NCI-H1436 treated with DMSO at 0.1 percent for 48 hours (cell line): ENCODE measurements at places on chromosomes 1 and 21.

GRCh38 chr1:232333419-232333767 lies 296.5 kb downstream of the SIPA1L2 start:
- DNase-seq: no peak

- no peak for DNase-seq
These were observed 2.1 kb upstream of the ANKRD65 start for GRCh38 chr1:1423245-1423597.

DNA sequence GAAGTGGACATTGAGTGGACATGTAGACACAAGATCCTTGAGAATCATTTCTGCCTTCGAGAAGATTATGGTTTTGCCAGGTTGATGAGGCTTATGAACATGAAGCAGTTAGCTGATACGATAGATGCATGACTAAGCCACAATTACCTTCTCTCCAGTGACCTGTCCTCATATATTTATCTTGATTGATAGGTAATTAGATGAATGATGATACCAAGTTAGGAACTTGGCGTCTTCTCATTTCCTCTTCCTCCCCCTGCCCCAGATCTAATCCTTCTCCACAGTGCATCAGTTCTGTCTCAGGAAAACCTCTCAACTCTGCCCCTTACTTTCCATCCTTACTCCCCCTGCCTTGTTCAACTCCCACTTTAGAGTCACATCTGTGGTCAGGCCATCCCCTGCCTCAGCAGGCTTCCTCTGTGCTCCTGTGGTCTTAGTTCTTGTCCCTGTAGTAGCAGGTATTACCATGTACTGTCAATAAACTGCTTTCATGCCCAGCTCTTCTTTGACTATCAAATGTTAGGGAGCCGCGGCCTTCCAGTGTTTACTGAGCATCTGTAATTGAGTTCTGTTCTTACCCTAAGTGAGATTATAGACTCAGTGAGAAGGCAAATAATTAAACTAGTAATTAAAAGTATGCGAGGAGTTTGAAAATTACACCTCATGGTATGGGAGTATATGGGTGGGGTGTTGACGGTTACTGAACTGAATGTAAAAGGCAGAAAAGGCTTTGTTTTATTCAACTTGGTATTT lies 5.1 kb downstream of the ST6GALNAC3 start:
- DNase-seq: no peak

DNA sequence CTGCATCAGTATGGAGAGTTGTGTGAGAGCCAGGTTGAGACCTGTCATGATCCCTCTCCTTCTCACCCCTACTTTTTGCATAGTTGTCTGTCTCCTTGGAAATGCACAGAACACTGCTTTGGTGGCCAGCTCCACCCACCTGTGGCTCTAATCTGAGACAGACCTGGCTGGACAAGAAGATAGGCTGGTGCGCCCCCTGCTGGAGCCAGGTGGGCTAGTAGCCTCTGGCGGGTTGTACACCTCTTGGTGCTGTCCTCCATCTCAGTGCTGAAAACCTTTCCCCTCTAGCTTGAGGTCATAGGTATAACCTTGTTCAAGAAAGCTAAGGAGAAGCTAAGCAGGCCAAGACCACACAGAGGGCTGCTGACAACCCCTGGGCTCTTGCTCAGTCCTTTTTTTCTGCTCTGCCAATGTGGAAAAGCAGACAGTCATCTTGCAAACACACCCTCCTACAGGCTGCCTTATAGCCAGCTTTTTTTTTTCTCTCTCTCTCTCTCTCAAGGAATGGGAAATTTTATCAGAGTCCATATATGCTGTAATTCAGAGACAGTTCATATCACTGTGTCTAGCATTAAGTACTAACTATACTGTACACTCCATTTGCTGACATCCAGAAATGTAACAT lies 58.8 kb upstream of the SPATA6 start:
- peak; percentile 64 for DNase-seq

- no peak for DNase-seq
These were observed 10.2 kb downstream of the VN1R5 start for GRCh38 chr1:247266053-247266452.

DNA sequence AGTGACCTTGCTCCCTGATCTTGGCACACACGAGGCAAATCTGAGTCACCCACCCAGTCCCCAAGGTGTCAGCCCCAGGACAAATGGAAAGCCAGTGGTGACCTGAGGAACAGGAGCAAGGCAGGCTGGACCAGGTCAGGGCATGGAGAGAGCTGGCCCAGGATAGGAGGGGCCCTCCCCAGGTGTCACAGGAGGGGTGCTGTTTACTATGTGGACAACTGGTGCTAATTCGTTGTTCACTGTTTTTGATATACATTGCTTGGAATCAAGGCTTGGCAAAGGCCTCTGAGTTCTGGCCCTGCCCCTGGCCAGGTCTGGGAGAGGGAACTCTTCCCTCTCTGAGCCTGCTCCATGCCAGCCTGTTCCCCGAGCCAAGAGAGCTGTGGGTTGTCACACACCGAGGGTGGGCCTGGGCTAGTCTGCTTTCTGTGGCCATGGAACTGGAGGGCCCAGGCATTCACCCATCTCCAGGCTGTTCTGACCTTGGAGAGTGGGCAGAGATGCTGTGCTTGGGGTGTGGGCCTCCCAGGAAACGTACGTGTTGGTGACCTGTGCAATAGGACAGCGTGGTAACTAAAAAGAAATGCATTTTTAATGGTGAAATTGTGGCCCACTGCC lies 41.8 kb downstream of the CRYAA start:
- DNase-seq: no peak

- no peak for DNase-seq
These were observed 10.1 kb downstream of the HSPG2 start for GRCh38 chr1:21926814-21927532.

DNA sequence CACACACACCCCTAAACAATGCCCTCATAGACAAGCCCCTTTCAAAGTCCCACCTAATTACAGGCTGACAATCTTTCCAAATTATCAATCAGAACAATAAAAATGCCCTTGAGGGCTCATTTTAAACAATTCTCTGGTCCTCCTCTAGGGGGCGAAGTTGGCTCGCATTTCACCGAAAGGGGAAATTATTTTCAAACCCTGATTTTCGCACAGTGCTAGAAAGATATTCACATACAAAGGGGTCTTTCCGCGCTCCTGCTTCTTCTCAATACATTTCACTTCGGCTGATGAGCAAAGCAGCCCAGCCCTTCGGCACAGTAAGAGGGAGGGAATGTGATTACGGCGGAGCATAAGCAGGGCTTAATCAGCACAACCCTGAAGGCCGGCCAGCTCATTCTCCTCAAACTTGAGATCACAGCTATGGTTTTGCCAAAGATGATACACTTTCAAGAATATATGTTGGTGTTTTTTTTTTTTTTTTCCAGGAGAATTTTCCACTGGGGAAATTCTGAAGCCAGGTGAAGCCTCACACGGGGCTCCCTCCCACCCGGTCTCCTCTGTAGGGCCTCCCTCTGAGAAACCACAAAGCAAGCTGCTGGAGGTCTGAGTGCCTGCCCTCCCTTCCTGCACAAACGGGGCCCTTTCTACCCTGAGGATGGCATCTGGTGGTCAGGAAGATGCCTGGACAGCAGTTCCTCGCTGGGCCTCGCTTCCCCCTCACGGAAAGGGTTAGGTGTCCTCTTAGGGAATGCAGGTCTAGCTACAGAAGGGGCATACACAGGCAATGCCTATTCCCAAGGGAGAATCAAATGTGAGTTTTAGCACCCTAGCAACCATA lies 66.9 kb downstream of the GNG12 start:
- DNase-seq: no peak

GRCh38 chr1:29673228-29673500 lies 436.8 kb downstream of the PTPRU start:
- DNase-seq: no peak

GRCh38 chr1:48671578-48671977 lies 105.1 kb downstream of the BEND5 start:
- no peak for DNase-seq

DNA sequence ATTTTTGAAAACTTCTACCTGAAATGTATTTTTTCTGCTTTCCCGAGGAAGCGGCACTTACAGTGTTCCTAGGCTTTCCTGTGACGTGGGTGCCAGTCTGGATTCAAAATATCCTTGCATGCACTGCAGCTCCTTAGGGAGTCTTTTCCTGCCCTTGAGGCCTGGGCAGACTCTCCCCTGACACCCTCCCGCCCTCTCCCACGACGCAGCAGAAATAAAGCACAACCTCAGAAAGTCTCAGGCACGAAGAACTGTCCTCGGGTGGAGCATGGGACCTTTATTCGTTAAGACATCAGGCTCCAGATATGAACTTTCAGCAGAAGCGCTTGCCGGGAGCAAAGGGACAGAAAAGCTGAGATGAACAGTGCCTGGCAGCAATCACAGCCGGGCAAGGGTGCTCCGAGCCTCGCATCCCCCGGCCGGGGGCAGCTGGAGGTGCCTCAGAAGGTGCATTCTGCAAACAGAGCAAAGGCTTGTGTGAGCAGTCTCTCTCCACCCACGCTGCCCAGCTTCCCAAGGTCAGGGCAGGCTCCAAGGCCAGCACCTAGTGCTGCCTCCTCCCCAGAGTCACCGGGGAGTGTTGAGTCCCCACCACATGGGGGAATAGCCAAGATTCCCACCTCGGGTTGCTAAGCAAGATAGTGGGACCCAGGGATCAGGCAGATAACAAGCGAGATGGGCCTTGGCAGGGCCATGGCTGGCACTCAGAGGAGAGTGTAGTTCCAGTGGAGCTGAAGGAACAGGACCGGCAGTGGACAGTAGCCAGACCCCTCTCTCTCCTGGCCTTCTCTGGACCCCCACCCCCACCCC lies 3.2 kb downstream of the TFF3 start:
- DNase-seq: no peak

DNA sequence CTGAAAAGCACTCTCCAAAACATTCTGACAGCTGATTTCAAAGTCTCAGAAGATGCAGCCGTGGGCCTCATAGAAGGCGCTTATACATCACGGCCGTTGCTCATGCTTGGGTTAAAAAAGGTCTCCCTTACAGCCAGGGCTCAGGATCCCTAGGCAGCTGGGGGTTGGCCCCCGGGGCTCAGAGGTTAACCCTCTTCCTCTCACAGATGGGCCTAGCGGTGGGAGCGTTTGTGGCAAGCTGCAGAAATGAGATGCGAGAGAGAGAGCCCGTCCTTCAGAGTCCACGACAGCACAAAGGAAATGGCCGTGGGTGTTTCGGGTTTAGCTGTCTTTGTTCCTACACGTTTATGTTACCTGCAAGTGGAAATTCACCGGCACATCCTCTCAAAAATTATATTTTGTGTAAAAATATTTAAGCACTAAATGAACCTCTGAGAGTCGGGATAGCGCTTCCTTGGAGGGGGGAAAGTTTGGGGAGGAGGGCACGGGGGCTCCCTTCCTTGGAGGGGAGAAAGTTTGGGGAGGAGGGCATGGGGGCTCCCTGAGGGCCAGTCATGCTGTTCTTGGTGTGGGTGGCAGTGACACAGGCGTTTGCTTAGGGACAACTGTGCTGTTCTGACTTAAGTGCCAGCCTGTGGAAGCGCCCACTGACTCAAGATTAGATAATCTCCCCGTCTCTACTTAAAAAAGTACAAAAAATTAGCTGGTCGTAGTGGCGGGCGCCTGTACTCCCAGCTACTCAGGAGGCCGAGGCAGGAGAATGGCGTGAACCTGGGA lies 20.5 kb upstream of the PRDM15 start:
- DNase-seq: no peak

DNA sequence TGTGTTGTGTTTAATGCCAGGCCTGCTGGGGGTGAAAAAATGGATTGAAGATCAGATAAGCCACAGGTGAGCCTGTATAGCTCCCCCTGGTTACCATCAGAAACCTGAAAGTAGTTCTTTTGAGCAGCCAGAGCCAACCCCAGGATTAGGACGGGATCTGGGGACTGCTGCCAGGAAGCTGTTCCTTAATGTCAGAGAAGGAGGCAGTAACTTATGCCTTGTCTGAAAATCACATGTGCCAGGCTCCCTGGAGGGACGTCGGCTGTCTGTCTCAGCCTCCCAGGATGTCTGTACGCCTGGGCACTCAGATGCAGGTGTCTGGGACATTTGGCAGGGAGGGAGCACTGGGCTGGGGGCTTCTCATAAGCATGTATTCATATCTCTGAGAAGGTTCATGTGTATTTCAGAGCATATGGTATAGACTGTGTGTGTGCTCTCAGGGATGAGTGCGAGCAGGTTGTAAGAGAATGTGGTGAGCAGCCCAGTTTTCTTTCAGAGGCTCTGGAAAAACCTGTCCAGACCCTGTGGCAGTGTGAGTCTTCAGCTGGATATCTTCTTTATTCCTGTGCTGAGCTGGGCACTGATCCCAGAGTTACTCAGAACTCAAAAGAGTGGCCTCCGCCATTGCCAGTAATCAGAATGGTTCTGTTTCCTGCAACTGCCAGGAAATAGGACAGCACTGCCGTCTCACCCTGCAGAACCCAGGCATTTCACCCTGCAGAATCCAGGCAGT lies 2.8 kb downstream of the FAM43B start:
- DNase-seq: no peak

DNA sequence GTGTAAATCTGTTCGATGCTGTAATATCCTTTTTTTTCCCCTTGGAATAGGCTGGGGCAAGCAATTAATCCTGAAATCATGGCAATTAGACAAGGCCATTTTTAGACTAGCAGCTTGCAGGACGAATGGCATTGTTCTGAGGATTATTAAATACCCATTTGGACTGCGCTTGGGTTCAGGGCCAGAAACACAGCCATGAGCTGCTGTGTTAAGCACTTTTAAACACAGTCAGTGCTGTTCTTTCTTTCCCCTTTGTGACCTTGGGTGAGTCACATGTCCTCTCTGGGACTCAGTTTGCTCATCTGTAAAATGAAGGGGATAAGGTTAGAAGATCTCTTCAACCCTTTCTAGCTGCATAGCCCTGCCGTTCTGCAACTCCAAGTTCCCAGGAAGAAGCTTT lies 58.6 kb upstream of the C8B start:
- DNase-seq: no peak

DNA sequence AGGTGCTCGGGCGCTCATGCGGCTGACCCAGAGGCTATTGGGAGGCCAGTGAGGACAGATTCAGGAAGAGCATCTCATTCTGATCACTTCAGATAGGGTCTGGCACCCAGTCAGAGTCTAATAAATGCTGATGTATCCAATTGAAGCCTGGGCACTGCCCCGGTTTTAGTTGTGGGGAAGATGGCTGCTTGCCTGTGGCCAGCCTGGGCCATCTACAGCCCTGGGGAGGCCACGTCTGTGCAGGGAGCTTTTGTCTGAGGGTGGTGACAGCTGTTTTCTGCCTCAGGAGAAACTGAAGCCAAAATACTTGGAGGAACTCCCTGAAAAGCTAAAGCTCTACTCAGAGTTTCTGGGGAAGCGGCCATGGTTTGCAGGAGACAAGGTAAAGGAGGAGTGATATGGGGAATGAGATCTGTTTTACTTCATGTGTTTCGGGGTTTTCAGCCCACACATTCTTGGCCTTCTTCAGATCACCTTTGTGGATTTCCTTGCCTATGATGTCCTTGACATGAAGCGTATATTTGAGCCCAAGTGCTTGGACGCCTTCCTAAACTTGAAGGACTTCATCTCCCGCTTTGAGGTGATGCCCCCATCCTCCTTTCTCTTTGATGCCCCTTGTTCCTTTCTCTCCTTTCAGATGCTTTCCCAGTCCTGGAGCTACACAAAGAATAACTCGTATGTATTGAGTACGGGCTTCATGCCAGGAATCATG lies 2.8 kb downstream of the GSTM5 start:
- DNase-seq: no peak

DNA sequence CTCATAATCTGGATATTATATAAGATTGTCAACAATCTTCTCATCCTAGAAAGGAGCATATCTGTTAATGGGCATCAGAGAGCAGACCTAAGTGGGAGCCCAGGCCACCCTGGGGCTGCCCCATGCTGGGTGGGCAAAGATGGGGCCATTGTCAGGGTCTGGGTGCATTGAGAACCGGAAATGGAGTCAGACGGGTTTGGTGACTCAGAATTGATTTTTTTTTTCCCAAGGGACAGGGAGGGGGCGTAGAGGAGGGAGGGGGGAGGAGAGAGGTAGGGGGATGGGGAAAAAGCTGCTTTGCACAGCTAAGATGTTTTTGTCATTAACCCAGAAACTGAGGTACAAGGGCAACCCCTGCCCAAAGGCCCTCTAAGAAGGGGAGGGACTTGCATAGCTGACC lies 1.3 kb downstream of the ATXN7L2 start:
- no peak for DNase-seq
